NCI-H510A (cell line): ENCODE measurements at places on chromosomes 4 and X.

DNA sequence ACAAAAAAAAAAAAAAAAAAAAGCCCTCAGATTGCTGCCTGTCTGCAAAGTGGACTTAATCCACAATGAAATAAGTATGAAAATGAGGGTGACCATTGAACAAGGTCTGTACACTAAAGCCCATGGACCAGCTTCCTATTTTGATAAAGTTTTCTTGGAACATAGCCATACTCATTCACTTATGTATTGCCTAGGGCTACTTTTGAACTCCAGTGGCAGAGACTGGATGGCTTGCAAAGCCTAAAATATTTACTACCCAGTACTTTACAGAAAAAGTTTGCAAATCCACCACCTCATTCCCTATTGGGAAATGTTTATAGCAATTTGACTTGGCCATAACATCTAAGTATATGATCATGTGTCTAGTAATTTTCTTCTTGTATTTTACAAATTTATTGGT lies 481.7 kb downstream of the NAF1 start:
- DNase-seq = no peak

DNA sequence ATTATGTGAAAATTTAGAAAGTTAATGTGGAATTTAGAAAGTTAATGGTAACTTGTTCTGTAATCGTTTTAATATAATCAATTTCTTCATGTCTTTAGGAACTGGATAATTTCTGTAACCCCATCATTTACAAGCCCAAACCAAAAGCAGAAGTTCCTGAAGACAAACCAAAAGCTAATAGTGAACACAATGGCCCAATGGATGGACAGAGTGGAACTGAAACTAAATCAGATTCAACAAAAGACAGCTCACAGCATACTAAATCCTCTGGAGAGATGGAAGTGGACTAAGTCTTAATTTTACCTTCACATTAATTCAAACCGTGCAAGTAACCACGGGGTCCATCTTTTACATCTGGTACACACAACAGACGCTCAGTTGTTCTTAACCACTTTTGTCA lies 48.1 kb upstream of the PLK4 start:
- DNase-seq = no peak

DNA sequence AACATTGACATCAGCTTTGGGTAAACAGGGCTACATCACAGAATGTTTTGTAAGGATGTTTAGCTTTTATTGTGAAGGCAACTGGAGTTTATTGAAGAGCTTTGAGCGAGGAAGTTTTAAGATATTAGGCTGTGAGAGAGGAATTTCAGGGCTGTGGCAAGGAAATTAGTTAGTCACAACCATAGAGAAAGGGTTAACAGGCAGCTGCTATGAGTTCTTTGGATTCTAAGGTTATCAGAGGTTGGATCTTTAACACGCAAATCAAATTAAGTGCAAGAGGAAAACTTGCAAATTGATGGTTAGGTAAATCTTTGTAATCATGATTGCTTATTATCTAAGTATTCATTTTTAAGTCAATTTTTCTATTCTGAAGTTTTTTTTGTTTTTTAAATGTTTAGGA lies 156.0 kb downstream of the UGT8 start:
- DNase-seq = no peak

GRCh38 chr4:109846395-109847098 lies 1.4 kb upstream of the LRIT3 start:
- DNase-seq = no peak

- DNase-seq = no peak
Measured at GRCh38 chrX:53031380-53031779, 17.2 kb upstream of the GPR173 start.

GRCh38 chr4:96347582-96347981 lies 507.7 kb downstream of the PDHA2 start:
- DNase-seq = no peak

GRCh38 chr4:96173756-96174155 lies 333.9 kb downstream of the PDHA2 start:
- DNase-seq = no peak

DNA sequence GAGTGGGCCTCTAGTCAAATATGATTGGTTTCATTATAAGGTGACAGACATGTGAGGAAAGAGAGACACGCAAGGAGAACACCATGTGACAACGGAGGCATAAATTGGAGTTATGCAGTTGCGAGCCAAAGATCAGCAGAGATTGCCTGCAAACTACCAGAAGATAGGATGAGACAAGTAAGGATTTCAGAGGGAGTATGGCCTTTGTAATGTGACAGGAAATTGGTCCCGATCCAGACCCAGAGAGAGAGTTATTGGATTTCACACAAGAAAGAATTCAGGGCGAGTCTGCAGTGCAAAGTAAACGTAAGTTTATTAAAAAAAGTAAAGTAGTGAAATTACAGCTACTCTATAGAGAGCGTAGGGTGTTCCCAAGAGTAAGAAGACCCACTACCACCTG lies 35.7 kb upstream of the NDST4 start:
- DNase-seq = no peak

GRCh38 chrX:120428309-120428708 lies 40.8 kb downstream of the LAMP2 start:
- DNase-seq = no peak
